ENCODE measurements at places on chromosomes 2 and 18. TPM values are rescaled to one million over a fixed set of nuclear protein-coding genes. Genes with fewer than 3 reads are reported as not detected.
A peak's percentile ranks its signal among the peaks of the same experiment; 100 is the strongest.

DNA sequence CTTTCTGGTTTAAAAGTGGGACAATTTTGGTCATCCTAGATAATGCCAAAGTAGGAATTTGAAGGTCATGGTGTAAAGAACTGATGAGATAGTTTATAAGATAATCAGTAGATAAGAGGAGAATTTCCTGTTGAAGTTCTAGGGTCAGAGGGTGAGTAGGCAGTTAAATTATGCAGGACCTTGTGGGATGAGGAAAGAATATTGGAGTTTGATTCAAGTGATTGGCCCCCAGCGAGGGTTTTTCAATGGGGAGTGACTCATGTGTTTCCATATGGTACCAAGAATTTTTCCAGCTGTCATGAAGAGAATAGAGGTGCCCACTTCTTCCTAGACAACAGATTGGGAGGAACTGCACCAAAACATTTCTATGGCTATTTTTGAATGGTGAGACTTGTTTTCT is 940.2 kb upstream of the ZEB2 start:
- H3K36me3 ChIP-seq = no peaks in the 10 kb centered on the region
- no peaks in the 10 kb centered on the region for H3K27me3 ChIP-seq
- H3K27ac ChIP-seq = no peak overlapping the region
- H3K4me1 ChIP-seq = no peaks in the 10 kb centered on the region

- peaks cover 18% of the 10 kb centered on the region for H3K4me1 ChIP-seq
- H3K36me3 ChIP-seq = no peaks in the 10 kb centered on the region
- H3K4me3 ChIP-seq = no peak overlapping the region
- peak overlapping the region; percentile 13 for H3K27ac ChIP-seq
- no peak for DNase-seq
Measured at GRCh38 chr2:42829671-42830440, 37.5 kb upstream of the HAAO start.

DNA sequence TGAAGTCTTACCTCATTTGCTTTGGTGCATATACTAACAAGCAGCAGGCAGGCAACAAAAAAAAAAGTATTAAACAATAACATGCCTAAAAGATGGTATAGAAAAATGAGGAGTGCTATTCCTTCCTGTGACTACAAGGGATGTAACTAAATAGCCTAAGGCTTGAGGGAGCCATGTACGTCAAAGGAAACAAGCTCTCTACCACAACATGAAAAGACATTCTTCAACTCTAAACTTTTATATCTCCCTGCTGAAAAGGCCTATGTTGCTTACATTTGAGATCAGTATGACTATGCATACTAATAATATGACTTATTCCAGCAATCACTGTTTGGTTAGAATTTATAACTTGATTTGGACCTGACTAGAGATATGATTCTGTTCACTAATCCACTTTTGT is 347.9 kb downstream of the ADCYAP1 start:
- no peaks in the 10 kb centered on the region for H3K4me1 ChIP-seq
- no peak for DNase-seq
- H3K4me3 ChIP-seq = no peak overlapping the region

GRCh38 chr2:115652652-115653051 is 1210.2 kb downstream of the DPP10 start:
- DNase-seq = no peak
- no peak overlapping the region for H3K27ac ChIP-seq
- H3K4me3 ChIP-seq = no peak overlapping the region
- H3K36me3 ChIP-seq = no peaks in the 10 kb centered on the region
- H3K27me3 ChIP-seq = no peaks in the 10 kb centered on the region

- H3K27ac ChIP-seq = no peak overlapping the region
- no peaks in the 10 kb centered on the region for H3K4me1 ChIP-seq
- H3K4me3 ChIP-seq = no peak overlapping the region
- H3K36me3 ChIP-seq = no peaks in the 10 kb centered on the region
- H3K27me3 ChIP-seq = no peaks in the 10 kb centered on the region
Measured at GRCh38 chr18:53114441-53114840, 774.4 kb downstream of the DCC start.

DNA sequence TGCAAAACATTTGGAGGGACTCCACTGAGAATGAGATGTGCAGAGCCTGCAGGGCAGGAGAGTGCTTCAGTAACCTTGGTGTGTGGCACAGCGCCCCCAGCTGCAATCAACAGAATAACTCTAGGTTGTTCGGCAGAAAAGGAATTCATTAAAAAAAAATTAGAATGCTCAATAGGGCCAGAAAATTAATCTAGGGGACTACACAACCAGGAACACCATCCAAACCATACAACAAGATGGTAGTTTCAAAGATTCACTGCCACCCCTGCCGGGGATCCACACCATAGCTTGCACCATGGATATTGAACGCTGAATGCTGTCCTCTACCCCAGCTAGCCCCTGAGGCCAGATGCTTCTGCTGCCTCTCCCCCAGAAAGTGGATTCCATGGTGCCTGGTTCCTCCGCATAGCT is 50.1 kb downstream of the THUMPD2 start:
- peak; percentile 48 for DNase-seq
- H3K27me3 ChIP-seq = no peaks in the 10 kb centered on the region
- no peak overlapping the region for H3K27ac ChIP-seq
- H3K4me3 ChIP-seq = no peak overlapping the region
- no peaks in the 10 kb centered on the region for H3K4me1 ChIP-seq

- no peak overlapping the region for H3K27ac ChIP-seq
- H3K36me3 ChIP-seq = no peaks in the 10 kb centered on the region
- no peak for DNase-seq
- H3K4me3 ChIP-seq = no peak overlapping the region
- H3K27me3 ChIP-seq = no peaks in the 10 kb centered on the region
Measured at GRCh38 chr2:164589522-164589921, 31.8 kb downstream of the GRB14 start.

- H3K27me3 ChIP-seq = no peaks in the 10 kb centered on the region
- no peak overlapping the region for H3K4me3 ChIP-seq
- H3K27ac ChIP-seq = no peak overlapping the region
- H3K36me3 ChIP-seq = no peaks in the 10 kb centered on the region
Measured at GRCh38 chr2:19810637-19811036, 91.1 kb downstream of the TTC32 start.

- H3K27me3 ChIP-seq = no peaks in the 10 kb centered on the region
- no peak for DNase-seq
- peak overlapping the region; percentile 41 for H3K27ac ChIP-seq
- H3K36me3 ChIP-seq = no peaks in the 10 kb centered on the region
- no peak overlapping the region for H3K4me3 ChIP-seq
Measured at GRCh38 chr2:65377556-65378192, 54.7 kb downstream of the SPRED2 start.

DNA sequence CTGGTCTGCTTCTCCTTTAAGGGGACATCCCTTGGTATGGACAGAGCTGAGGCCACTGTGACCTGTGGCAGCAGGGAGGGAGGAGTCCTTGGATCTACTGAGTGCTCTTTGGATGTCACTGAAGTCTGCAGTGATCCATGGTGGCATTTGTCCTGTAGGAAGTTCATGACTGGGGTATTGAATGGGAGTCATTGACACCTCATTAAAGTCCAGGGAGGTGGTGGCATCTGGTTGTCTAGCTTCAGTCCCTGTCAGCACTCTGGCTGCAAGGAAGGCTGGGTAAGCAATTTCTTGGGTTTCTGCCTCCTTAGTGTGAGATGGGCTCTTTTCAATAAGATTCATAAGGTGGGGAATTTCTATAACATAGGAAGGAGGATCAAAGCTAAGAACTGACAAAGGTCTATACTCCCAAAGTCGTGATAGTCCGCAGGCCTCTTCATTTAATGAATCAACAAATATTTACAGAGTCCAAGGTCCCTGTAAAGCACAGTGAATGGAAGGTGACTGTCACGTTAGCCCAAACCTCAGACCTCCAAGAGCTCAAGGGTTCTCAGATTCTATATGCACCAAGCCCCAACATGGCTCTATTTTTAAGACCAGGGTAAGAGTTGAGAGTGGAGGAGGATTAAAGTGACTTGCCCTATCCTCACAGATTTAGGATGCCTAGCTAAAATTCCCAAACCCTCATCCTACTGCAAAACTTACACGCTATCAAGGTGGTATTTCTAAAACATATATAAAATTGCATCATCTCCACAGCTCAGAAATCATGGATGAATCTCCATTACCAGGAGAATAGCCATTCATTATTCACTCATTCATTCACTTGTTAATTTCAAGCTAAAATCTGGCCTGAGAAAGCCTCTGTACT is 40.2 kb downstream of the THNSL2 start:
- no peak for DNase-seq
- H3K4me3 ChIP-seq = no peak overlapping the region
- peaks cover 21% of the 10 kb centered on the region for H3K27me3 ChIP-seq
- no peaks in the 10 kb centered on the region for H3K4me1 ChIP-seq

GRCh38 chr2:181742922-181743722 is 62.8 kb upstream of the NEUROD1 start:
- peaks cover 17% of the 10 kb centered on the region for H3K4me1 ChIP-seq
- no peaks in the 10 kb centered on the region for H3K27me3 ChIP-seq
- no peaks in the 10 kb centered on the region for H3K36me3 ChIP-seq
- peak; percentile 48 for DNase-seq
- H3K27ac ChIP-seq = no peak overlapping the region

DNA sequence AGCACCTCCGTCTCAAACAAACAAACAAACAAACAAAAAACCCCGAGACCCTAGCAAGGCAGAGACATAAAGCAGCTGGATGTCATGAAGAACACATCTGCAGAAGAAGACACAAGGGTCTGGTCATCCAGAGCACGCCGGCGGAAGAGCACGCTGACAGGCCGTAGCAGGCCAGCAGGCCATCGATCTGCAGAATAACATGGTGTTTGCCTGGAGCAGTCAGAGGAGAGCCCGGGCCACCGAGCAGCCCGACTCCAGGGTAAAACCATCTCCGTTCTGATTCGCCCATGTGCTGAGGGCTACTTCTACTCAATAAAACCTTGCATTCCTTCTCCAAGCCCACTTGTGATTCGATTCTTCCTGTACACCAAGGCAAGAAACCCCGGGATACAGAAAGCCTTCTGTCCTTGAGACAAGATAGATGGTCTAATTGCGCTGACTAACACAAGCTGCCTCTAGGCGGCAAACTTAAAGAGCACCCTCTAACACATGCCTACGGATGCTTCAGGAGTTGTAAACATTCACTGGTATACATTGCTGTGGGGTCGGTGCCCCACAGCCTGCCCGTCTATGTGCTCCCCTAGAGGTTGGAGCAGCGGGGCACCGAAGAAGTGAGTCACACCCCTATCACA is 549.8 kb upstream of the NRXN1 start:
- no peaks in the 10 kb centered on the region for H3K4me1 ChIP-seq
- no peaks in the 10 kb centered on the region for H3K36me3 ChIP-seq
- no peak for DNase-seq
- H3K4me3 ChIP-seq = no peak overlapping the region

DNA sequence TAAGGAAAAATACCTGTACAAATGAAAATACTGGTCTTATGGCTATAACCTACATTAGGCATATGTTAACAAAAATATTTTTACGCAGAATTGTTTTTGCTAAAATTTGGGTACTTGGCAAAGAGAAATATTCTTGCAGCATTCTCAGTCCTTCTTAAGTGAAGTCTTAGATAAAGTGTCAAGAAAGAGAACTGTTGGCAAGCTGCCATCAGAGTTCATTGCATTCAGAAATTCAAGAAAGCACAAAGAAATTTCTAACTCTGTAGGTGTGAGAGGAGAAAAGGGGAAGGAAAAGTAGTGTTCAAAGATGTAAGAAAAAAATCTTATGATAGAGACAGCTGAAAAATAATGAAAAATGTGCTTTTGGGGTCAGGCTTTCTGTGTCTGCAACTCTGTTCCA is 86.7 kb downstream of the IRS1 start:
- no peak for DNase-seq
- H3K27ac ChIP-seq = no peak overlapping the region
- H3K36me3 ChIP-seq = no peaks in the 10 kb centered on the region
- no peak overlapping the region for H3K4me3 ChIP-seq

GRCh38 chr2:219025637-219026585 is 15.4 kb downstream of the CFAP65 start:
- H3K4me1 ChIP-seq = no peaks in the 10 kb centered on the region
- no peaks in the 10 kb centered on the region for H3K27me3 ChIP-seq
- H3K36me3 ChIP-seq = no peaks in the 10 kb centered on the region
- H3K27ac ChIP-seq = no peak overlapping the region
- DNase-seq = no peak

GRCh38 chr2:143674051-143674450 is 544.8 kb downstream of the ARHGAP15 start:
- H3K27ac ChIP-seq = no peak overlapping the region
- no peaks in the 10 kb centered on the region for H3K4me1 ChIP-seq
- H3K36me3 ChIP-seq = no peaks in the 10 kb centered on the region
- no peaks in the 10 kb centered on the region for H3K27me3 ChIP-seq
- no peak overlapping the region for H3K4me3 ChIP-seq

DNA sequence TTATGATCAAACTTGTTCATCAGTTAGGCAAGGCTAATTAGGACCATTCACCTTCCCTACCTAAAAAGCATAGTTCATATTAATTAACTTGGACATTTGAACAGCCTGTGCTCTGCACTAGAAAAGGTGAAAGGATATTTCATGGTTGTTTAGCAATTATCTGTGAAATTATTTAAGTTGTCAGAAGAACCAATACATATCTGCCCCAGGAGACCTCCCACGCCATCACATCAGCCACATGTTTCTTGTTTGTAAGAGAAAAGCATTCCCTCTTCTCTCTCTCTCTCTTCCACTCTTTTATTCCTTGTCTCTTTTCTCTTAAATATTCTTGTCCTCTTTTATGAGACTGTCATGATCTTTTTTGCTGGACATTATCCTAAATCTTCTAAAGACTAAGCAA is 282.0 kb upstream of the RND3 start:
- no peaks in the 10 kb centered on the region for H3K27me3 ChIP-seq
- no peaks in the 10 kb centered on the region for H3K4me1 ChIP-seq
- H3K27ac ChIP-seq = no peak overlapping the region
- H3K4me3 ChIP-seq = no peak overlapping the region

DNA sequence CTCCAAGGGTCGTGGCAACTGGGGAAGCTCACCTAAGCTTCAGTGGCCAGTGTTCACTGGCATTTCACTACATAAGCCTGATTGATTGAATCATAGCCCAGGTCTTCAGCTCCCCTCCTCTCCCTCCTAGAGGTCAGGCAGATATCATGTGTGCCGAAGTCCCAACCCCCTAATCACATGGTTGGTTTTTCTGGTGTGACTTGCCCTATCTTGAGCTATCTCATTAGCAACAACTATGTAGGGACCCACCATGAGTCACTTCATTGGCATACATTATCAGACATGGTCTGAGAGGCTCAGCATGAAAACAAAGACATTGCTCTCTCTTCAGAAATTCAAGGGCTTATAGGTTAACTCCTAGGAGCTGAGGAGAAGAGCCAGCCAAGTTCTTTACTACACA is 76.8 kb downstream of the LYPD1 start:
- H3K4me1 ChIP-seq = no peaks in the 10 kb centered on the region
- no peak overlapping the region for H3K4me3 ChIP-seq
- DNase-seq = no peak
- H3K27ac ChIP-seq = no peak overlapping the region
- no peaks in the 10 kb centered on the region for H3K36me3 ChIP-seq
- no peaks in the 10 kb centered on the region for H3K27me3 ChIP-seq

The ASAP2 gene
- total RNA-seq = 47.9 TPM

The NOSTRIN gene
- total RNA-seq = 71.2 TPM

The SRD5A2 gene
- not detected for total RNA-seq

The ABCB11 gene
- total RNA-seq = not detected

The RPRM gene
- total RNA-seq = not detected

The UGT1A5 gene
- total RNA-seq = not detected
